ENCODE measurements at places on chromosomes 2 and 18.

- no peak for DNase-seq
Measured at GRCh38 chr2:18611604-18612003, 22.2 kb upstream of the NT5C1B start.

DNA sequence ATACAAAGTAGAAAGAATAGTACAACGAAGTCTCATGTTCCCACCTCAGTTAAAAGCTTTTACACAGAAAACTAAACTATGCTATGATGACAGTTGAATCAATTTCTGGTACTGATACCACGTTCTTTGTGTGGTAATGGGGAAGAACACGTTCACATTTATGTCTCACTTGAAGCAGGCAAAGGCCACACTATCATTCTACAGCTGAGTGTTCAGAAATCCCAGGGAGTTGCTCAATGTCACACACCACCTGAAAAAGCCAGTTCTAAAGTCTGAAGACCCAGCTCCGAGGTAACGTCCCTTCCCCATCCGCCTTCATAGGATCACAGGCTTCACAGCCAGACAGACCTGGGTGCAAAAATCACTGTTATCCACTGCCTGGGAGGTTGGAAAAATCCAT lies 8.9 kb downstream of the RNF149 start:
- DNase-seq, result no peak

- DNase-seq, result no peak
Measured at GRCh38 chr2:64338910-64339500, 115.0 kb upstream of the LGALSL start.

DNA sequence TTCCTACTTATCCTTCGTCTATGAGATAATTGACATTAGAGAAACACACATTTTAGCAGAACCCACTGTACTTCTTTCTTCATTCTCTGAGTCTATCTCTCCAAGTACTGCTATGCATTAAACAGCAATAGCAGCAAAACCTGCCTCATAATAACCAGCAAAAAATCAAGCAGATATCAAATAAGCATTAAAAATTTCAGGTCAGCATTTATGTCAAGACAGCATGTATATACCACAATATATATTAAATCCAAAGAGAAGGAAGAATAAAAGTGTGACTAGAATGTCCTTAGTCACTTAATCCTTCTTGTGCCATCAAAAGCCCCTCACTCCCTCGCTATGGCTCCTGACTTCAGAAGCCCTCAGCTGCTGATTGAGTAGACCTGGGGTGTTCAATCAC lies 131.3 kb downstream of the MGAT5 start:
- DNase-seq, result no peak

DNA sequence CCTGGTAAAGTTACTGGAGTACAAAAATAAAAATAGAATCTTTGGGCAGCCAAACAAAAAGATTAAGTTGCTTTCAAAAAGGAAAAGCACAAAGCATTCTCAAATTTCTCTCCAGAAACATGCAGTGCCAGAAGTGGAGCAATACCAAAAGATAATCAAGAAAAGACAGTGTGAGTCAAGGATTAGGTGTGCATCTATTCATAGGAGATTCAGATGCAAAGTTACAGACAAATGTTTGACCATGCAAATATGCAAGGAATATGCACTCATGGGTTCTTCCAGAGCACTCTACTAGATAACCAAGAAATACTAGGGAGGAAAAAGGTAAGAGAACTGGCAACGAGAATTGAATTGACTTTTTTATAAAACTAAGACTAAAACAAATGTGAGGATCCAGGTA lies 51.8 kb upstream of the CDH20 start:
- no peak for DNase-seq

DNA sequence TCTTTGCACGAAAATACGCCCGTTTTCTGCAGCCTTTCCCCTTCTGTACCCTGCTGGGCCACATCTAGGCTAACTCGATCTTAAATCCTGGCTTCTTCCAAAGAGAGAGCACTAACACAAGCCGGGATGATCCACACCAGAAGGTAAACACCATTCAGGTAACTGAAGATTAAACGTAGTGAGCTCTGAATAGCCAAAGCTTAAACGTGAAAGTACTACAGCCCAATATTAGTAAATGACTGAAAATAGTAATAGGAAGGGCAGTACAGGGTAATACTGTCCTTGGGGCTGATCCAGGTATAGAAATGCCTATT lies 422 bp upstream of the MRPL53 start:
- no peak for DNase-seq

GRCh38 chr2:109466674-109467575 lies 146.8 kb downstream of the SEPTIN10 start:
- DNase-seq, result no peak

DNA sequence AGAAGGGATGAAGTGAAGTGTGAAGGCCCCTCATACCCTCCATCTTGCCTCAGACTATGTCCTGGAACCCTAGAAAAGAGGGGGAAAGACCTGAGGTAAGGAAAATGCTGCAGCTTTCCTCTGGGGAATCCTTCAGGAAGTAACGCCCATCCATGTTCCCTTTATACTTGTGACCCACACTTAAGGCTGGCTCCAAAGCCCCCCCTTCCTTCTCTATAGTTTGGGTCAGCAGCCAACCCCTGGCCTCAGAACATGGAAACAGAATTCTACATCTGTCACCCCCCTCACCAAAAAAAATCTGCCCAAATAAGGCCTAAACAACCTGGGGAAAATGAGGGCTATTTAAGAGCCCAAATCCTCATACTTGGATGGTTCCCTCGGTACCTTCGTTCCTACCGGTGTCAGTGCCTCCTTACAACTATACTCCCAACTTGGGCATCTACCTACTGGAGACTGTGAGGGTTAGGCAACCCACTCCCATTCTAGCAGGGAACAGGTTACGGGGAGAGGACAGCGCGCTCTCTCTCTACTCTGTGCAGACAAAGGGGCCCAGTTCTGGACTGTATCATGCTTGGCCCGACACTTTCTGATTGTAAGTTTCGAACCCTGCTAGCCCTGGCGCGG lies 689 bp downstream of the OST4 start:
- DNase-seq, result no peak

GRCh38 chr18:78875016-78875777 lies 104.4 kb upstream of the SALL3 start:
- no peak for DNase-seq

DNA sequence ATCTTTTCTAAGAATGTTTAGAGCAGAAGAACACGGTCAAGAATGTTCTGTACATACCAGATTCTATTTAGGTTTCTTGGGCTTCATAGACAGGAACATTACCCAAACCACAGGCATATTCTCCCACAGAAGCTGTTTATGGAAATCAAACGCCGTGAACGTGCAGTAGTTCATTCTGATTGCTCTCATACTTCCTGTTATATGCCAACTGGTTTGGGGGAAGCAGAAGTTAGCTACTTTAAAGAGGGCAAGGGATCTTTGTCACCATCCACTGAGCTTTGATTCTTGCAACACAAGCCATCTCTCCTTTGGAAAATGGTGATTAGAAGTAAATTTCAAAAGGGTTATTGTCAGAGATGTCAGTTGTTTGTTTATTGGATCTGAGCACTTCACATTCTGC lies 182.2 kb upstream of the NRP2 start:
- DNase-seq, result no peak

DNA sequence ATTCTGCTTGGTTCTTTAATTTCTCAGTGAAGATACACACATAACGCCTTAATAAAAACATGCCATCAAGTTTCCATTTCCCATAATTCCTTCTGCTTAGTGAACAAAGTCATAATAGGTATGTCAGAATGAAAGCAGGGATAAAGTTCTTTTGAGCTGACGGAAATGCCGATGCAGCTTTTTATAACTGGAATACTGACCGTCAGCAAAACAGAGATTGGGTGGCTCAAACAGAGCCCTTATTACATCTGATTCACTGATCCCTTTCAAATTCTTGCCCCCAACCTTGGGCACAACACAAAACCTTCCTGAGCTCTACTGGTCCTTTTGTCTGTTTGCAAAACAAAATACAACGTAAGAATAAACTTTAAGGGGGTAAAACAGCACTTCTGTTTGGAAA lies 140.4 kb downstream of the CDH2 start:
- DNase-seq, result no peak

- no peak for DNase-seq
Measured at GRCh38 chr2:45551862-45552261, 59.2 kb downstream of the SRBD1 start.

DNA sequence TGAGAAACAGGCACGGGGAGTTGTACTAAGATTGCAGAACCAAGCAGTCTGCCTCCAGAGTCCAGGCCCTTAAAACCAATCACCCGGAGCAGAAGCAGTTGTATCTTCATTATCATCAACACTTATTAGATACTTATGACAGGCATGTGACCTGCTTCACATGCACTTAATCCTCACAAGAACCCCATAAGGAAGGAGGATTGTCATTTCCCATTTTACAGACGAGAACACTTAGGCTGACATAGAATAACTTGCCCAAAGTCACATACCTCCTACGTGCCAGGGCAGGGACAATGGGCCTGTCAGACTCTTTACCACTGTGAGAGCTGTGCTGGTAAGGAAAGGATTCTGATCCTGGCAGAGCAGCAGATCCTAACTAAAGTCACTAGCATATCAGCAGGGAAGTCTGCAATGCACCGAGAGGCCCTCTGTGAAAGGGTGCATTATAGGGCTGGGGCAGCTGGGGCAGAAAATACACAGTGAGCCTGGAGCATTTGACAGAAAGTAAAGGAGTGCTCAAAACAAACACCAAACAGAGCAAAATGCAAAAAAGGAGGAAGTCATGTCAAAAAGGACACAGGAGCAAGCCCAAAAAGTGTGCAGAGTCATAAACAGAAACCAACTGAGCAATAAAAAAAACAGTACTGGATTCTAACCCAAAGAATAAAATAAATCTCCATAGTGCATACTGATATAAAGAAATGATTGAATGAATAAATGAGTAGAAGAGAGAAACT lies 55.9 kb upstream of the SP3 start:
- DNase-seq, result no peak

- peak; percentile 81 for DNase-seq
Measured at GRCh38 chr2:109545828-109546713, 67.7 kb downstream of the SEPTIN10 start.

GRCh38 chr2:55775828-55776227 lies 82.2 kb upstream of the PNPT1 start:
- DNase-seq, result no peak

DNA sequence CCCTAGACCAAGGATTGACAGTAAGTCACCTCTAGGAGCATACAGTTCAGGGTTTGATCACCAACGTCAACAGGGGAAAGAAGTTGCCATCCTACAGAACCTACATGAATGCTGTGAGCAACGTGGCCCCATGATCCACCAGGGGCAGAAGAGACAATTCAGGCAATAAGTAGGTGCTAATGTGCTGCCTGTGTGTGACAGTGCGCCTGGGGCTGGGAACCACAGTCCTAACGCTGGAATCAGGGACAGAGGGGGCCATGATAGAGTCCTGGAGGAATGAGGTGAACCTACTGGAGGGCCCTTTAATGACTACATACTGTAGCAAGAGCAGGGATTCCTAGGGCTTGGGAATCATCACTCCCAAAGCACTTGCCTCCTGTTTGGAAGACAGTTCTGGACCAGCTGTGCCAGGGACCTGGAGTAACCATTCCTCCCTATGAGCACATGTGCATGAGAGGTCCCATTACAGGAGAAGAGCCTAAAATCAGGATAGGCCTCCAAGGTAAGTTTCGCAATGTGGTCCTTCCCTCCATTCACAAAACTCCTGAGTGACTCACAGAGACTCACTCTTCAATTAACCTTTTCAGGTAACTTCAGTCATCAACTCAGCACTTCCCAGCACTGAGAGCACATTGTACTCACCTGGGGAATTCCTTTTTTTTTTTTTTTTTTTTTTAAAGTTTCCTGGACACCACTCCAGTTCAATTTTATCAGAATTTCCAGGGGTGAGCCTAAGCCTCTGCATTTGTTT lies 214.0 kb downstream of the TMEM163 start:
- no peak for DNase-seq

GRCh38 chr2:46559261-46559660 lies 79.9 kb downstream of the TMEM247 start:
- no peak for DNase-seq

All from hindlimb muscle (tissue), 1 donor.